ENCODE measurements at places on chromosomes 11 and 22.
A peak's percentile ranks its signal among the peaks of the same experiment; 100 is the strongest.

- DNase-seq, result peak; percentile 48
Measured at GRCh38 chr11:67434395-67434881, 3.0 kb downstream of the PTPRCAP start.

DNA sequence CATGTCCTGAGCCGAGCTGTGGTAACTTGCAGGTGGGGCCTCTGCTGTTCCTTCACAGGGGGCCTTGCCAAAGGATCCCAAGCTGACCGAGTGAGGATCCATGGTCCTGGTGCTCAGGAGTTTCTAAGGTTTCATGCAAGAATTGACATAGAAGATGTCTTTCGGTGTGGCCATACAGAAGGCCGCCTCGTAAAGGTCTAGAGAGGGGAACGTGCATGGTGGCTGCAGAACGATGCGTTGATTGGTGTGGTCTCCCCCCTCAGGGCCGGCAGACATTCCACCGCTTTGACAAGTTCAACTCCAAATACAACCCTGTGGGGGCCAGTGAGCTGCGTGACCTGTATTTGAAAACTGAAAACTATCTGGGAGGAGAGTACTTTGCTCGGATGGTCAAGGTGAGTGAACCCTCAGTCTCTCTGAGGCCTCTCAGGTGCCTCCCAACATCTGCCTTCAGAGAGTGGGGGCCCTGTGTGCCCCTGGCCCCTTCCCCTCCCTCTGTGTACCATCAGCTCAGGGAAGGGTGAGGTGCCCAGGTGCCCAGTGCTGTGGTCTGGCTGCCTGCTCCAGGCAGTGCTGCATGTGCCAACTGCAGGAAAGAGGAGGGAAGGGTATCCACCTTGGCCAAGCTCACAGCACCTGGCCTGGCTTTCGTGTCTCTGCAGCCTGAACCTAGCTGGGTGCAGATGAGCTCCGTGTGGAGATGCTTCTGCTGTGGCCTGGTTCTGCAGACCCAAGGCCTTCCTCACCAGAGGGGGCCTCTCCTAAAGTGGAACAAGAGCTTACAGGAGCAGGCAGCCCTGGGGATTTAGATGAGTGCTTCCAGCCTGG is 39.8 kb downstream of the AMPD3 start:
- no peak for DNase-seq

DNA sequence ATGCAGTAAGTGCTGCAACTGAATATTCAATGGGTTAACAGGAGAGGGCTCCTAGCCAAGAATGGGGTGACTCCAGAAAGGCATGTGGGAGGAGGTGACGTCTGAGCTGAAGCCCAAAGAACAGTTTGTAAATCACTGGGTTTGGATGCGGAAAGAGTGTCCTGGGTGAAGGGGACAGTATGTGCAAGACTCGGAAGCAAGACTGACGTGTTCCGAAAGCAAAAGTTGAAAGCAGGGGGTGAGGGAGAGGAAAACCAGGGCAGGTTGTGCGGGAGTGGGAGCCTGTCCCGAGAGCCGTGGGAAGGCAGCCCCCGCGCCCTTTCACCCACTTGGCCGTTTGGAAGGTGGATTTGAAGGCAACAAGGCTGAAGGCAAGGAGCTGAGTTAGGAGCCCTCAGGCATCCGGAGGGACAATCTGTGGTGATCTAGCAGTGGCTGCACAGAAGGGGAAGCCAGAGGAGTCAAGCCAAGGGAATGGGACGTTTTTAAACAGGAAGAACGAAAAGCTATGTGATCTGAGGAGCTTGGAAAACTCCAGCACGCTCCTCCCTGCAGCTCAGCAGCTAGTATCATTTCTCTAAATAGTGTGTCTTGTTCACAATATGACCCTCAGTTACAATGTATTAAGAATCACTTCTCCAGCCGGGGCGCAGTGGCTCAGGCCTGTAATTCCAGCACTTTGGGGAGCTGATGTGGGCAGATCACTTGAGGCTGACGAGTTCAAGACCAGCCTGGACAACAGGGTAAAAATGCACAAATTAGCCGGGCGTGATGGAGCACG is 7.7 kb downstream of the SLC25A18 start:
- no peak for DNase-seq

DNA sequence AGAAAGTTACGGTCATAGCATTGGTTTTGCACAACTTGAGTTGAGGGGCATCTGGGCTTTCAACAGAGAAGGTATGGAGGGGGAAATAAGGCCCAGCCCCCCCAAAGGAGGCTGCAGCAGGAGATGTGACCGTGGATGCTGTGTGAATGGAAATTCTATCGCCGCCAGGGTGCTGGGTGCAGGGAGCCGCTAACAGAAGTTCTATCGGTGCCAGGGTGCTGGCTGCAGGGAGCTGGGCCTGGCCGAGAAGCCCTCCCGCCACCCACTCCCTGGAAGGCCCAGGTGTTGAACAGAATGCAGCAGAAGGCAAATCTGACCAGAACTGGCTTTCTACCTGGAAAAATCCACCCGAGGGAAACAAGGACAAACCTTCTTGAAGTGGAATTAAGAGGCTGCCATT is 115.0 kb downstream of the SHANK2 start:
- DNase-seq, result no peak

- DNase-seq, result peak; percentile 88
Measured at GRCh38 chr22:46791201-46791731, 28.8 kb downstream of the TBC1D22A start.

DNA sequence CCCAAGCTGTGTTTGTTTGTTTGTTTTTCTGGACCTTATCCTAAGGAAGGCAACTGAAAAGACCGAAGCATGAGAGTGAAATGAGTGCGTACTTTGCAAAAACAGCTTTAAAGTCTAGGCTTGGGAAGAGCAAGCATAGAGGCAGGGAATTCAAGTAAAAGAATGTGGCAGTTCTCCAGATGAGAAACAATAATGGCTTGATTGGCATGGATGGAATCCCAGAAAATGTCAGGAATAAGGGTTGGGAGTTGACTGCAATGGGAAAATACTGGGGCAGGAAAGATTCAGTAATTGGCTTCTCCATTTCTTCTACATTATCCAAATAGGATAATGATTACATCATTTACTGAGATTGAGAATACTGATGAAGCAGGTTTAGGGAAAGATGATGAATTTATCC is 17.5 kb downstream of the SAAL1 start:
- no peak for DNase-seq

DNA sequence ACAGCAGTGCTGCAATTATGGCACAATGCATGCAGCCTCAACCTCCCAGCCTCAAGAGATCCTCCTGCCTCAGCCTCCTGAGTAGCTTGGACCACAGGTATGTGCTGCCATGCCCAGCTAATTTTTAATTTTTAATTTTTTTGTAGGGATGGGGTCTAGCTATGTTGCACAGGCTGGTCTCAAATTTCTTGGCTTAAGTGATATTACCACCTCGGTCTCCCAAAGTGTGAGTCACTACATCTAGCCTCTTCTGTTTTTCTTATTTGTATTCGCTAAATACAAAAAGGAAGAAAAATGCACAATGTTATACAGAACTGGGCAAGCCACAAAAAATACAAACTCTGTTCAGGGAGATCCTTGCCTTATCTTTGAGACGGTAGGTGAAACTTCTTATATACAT is 62.1 kb downstream of the DDI1 start:
- DNase-seq, result no peak

- no peak for DNase-seq
Measured at GRCh38 chr11:72468289-72468688, 34.0 kb upstream of the CLPB start.

- DNase-seq, result no peak
Measured at GRCh38 chr11:57306940-57307565, 17.7 kb downstream of the TNKS1BP1 start.

DNA sequence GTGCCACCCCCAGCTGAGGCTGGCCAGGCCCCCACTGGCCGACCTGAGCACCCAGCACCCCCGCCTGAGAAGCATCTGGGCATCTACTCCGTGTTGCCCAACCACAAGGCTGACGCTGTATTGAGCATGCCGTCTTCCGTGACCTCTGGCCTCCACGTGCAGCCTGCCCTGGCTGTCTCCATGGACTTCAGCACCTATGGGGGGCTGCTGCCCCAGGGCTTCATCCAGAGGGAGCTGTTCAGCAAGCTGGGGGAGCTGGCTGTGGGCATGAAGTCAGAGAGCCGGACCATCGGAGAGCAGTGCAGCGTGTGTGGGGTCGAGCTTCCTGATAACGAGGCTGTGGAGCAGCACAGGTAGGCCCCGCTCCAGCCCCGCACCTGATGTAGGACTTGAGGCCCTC is 4.7 kb downstream of the ZBTB16 start:
- DNase-seq, result no peak

DNA sequence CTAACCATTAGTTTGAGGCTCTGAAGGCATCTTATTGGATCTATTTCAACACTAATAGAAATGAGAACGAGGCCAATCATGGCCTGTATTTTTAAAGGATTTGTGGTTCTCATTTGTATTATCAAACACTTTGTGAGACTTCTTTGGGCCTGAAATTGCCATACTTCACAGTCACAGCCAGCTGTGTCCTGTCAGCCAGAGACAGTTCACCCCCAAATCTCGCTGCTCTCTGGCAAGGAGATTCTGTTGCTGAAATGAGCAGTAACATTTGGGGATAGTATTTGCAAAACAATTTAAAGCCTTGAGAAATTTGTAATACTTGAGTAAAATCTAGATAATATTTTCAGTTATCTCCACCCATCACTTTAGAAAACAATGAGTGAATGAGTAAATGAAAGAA is 26.9 kb upstream of the TENM4 start:
- DNase-seq, result no peak

- no peak for DNase-seq
Measured at GRCh38 chr11:86119077-86119476, 50.2 kb upstream of the PICALM start.

GRCh38 chr22:31912407-31912743 is 32.0 kb upstream of the YWHAH start:
- no peak for DNase-seq

DNA sequence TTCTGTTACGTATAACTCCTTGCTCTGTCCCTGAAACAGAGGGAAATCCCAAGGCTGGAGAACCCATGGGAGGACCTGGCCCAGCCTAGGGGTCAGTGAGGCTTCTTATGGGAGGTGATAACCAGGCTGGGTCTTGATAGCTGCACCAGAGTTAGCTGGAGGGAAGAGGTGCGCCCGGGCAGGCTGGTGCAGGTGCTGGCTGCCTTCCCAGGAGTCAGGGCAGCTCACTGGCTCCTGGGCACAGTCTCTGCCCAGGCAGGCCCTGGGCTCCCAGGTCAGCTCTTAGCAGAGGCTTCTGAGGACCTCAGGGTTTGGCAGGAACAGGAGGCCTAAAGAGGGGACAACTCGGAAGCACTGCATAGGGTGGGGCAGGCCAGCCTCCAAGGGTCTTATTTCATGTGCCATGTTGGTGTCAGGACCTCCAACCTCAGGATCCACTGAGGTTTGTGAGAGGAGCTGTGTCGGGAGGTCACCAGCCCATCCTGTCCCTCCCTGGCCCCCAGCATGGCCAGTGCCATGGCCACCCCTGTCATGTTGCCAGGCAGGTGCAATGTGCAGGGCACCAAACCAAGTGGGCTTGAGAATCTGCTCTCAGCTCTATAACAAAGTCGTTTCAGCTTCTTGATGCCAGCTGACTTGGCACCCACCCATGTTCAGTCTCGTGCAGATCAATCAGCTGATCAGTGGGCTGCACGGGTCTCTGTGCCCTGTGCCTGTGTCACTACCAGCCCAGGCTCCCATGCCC is 20.5 kb upstream of the CELSR1 start:
- DNase-seq, result no peak

- DNase-seq, result no peak
Measured at GRCh38 chr22:40010746-40011145, 16.0 kb downstream of the FAM83F start.

GRCh38 chr11:85526564-85526963 is 100.6 kb downstream of the DLG2 start:
- no peak for DNase-seq

DNA sequence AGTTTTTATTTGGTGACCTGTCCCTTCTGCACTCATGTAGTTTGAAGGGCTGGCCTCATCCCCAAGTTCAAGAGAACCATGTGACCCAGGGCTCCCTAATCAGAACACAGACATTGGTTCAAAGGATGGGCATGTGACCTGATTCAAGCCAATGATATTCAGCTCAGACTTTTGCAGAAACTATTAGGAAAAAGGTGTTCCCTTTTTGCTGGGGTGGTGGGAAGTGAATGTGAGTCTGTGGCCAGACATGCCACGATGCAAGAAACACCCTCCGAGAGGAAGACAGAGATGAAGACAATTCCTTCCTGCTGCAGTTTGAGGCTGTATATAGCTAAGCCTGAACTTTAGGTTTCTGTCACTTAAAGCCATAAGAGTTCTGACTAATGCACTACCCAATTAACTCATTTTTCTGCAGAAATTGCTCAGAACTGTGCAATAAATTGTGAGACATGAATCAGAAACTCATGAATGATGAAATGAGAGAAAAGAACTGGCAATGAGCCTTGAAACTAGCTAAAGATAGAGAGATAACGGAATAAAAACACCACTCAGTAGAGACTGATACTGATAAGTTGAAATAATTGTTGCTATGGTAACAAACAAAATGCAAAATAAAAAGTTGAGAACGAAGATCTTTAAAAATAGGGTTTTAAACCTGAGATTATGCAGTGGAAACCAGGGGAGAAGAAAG is 9.2 kb upstream of the MAPK1 start:
- DNase-seq, result peak; percentile 93

DNA sequence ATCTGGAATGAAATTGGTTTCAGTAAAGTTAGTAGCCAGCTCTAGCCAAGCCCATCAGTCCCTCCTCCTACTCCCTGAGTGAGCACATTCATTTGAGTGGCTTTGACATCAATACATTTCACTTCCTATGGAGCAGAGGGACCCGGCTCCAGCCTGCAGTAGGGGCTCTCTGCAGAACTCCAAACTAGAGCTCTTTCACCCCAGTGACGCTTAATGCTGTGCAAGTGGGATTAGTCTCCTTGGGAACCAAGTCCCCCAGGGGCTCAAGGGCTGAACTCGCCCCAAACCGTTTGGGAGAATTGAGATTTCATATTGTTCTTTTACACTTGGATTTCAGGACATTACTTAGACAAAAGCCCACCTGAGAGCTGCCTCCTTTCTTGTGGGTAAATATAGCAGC is 4.4 kb upstream of the FAM181B start:
- no peak for DNase-seq

DNA sequence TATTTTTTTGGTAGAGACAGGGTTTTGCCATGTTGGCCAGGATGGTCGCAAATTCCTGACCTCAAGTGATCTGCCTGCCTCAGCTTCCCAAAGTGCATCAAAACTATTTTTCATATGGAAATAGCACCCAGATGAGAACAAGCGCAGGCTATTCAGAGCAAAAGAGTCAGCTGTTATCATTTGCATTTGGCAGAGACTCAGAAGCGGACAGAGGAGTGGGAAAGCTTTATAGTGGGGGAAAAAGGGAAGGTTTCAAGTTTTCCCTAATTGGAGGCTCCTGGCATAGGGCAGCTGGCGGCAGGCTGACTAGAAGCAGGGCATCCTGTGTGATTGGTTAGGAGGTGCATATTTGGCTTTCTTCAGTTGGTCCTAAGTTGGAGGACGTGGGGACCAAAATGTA is 20.2 kb downstream of the ATG13 start:
- no peak for DNase-seq

DNA sequence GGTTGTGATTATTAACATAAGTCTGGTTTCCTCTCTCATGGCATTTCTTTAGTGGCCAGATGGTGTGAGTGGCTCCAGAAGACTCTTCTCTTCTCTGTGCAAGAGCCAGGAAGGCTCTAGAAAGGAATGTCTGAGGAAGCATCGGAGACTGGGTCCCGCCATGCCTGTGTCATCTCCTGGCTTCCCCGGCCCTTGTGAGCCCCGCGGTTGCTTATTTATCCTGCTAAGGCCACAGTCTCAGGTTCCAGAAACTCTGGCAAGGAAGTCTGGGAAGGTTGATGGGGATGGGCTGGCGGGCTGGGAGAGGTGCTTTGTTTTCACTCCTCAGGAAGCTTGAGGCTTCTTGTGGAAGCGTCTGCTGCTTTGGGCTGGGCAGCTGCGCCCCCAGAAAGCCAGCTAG is 18.9 kb downstream of the BCR start:
- no peak for DNase-seq

- DNase-seq, result no peak
Measured at GRCh38 chr11:8997451-8997850, 6.3 kb downstream of the NRIP3 start.

Measured in activated CD4-positive, alpha-beta T cell treated with anti-CD3 and anti-CD28 coated beads, Interleukin-10, Interleukin-2, amounts not matched to agents 100 ng/mL and 50 ng/mL, durations not matched to agents 16 hours and 8 hours (primary cell).